NCI-H526 treated with DMSO at 0.1 percent for 48 hours (cell line): ENCODE measurements at places on chromosomes 16 and 17.

DNA sequence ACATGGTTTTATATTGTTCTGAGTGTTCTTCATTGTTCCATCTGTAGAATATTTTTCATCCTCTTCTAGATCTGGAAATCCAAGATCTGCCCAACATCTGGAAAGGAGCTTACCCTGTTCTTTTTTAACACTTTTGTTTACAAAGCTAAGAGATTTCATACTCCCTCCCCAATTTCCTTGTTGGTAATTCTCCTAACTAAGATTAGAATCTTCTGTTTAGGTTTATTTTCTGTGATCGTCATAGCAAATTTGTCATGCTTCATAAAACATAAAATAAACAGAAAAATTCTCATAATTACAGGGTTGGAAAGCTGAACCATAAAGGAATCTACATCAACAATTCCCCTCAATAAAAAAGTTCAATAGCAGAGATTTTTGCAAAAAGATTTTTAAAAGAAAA lies 580.3 kb upstream of the CA10 start:
- DNase-seq = no peak

- DNase-seq = no peak
Measured at GRCh38 chr17:77929871-77930436, 28.5 kb upstream of the TNRC6C start.

DNA sequence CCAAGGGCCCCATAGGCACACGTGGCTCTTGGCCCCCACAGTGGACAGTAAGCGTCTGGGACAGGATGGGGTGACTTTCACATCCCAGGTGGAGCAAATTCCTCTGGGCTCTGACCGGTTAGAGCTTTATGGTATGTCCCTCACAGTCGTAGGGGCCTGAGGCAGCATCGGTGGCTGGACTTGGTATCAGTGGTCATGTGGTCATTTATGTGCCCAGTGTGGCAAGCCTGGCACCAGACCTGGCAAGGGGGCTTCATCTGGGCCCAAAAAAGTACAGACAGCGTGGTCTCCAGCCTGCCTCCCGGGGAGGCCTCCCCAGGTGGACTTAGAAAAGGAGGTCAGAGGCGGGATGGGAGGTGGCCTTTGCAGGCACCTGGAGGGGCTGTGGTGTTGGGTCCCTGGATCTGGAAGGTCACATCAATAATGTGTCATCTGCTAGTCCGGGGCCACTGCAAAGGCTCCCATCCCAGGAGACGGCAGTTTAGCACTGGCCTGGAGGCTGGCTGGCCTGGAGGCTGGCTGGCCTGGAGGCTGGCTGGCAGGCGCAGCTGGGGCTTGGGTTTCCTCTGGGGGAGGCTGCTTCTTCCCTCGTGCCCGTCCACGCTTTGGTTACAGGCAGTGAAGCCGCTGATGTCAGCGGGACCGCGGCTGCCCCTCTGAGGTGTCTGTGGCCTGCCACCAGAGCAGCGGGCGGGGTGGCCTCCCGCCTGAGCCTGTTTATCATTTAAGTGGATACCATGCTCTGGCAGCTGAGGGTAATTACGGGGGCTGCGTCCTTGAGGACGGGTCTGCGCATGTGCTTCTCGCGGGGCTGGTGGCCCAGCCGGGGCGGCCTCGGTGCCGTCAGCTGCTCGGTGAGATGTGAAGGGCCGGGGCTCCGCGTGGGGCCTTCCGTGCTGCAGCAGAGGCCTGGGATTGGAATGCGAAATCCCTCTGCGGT lies 20.7 kb upstream of the CBX4 start:
- no peak for DNase-seq

- DNase-seq = no peak
Measured at GRCh38 chr16:89430436-89431157, 59.8 kb downstream of the ANKRD11 start.

DNA sequence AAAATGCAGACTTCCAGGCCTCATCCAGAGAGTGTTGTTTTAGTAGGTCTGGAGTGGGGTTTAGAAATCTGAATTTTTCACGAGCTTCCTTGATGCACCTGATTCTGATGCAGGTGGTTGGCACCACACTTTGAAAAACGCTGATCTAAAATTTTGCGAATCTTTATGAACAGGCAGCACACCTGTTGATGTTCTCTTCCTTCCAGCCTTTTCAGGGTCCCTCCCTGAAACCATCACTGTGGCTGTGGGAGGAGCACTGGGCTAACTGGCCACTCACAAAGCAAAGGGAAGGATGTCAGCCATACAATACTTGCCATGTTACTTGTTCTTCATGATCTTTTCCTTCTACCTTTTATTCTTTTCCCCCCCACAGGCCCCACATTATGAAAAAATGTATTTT lies 14.2 kb downstream of the LDAF1 start:
- no peak for DNase-seq

- no peak for DNase-seq
Measured at GRCh38 chr17:34841467-34841866, 119.8 kb downstream of the CCT6B start.

- DNase-seq = no peak
Measured at GRCh38 chr17:17726458-17727060, 45.3 kb downstream of the RAI1 start.

DNA sequence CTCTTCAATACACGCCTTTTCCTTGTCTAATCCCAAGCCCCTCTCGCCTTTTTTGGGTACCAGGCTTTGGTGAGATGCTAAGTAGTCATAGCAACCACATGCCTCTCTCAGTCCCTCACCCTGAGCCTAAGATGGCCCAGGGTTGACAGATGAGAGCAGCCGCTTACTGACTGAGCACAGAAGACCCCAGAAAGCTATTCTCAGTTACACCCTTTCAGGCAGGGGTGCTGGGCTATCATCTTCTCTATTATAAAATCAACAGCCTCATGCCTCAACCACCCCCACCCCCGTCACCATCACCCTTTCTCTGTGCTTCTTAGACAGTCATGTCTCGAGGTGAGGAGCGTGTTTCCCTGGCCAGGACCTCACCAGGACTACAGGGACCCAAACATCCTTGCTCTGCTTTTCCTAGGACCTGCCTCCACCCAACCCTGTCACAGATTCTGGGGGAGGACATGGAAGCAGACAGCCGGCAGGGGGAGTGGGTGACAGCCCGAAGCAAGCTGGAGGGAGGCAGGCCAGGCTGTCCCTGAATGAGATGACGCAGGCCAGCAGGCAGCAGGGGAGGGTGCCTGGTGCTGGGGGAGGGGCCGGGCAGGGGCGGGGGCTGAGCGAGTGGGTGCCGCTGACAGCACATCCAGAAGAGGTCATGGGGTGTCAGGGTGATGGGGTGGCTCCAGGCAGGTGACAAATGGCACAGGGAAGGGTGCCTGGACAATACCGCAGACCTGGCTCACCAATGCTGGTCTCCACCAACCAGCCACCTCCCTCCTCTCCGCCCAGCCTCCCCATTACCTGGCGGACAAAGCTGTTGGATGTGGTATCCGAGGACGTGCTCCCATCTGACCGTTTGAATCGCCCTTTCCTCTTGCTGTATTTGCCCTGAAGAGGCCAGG lies 3.1 kb downstream of the CACNB1 start:
- no peak for DNase-seq

GRCh38 chr17:49995055-49995738 lies at the start of gene DLX3:
Gene DLX3, minus strand, starts transcription at chr17:49995224. Its CDS starts 226 bp downstream, at chr17:49994998.
- peak; percentile 77 for DNase-seq

DNA sequence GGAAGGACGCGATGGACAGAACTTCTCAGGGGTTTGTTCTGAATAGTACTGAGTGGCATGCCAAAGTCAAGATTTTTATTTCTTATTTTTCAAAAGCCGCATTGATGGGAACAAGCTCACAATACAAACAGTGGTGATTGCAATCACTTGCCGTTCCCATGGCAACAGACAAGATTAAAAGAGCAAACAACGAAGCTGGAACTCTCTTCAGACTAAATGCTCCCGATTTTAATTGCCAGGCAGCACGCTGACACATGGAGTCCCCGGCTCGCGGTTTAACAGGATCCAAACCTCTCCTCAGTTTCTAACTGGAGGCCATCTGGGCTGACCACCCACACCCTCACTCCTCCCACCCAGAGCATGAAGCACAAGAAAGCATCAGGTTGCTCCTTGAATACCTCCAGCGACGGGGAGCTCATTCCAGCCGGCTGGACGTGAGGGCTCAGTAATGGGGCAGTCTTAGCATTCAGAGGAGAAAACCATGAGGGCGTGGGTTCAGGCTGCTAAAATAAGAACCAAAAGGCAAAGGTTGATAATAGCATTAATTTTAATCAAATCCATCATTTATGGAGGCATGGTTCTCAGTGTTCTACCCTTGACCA lies 41.5 kb downstream of the AIPL1 start:
- DNase-seq = no peak

DNA sequence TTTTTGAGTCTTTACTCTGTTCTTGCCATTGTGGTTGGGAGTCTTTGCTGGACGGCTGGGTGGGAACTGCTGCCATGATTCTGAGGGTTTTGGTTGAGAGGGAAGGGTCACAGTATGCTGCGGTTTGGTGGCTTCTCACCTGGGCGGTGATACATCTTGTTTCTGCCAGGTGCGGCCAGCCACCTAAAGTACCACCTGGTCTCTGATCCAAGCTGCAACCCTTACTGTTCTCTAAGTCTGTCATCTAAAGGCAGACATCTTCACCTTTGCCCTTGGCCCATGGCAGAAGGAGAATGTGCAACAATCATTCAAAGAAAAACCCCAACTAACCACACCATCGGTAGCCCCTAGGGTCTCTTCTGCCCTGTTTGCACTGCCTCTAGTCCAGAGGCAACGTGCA lies 19.6 kb upstream of the MPO start:
- no peak for DNase-seq

DNA sequence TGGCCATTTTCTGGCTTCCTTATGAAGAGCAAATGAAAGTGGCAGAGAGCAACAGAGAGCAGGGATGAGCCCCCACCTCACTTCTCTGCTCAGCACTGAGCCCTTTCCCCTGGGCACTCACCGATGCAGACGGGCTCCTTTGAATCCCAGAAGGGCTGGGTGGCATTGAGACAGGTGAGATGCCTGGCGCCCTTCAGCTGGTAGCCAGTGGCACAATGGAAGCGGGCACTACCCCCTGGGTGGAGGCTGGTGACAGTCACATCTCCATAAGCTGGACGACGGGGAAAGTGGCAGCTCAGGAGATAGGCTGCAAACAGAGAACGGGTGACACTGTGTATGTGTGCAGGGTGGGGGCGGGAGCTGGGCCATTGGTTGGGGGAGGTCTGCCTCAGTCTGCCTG lies 12.5 kb upstream of the PHF12 start:
- no peak for DNase-seq

- no peak for DNase-seq
Measured at GRCh38 chr17:36212966-36213365, 2.1 kb downstream of the CCL4L2 start.

- DNase-seq = no peak
Measured at GRCh38 chr17:19332371-19333131, 30.0 kb downstream of the B9D1 start.

- DNase-seq = peak; percentile 4
Measured at GRCh38 chr17:74274060-74274708, at the start of gene DNAI2. Gene DNAI2, plus strand, starts transcription at chr17:74274234. Its CDS starts 7,584 bp downstream, at chr17:74281818.

- DNase-seq = no peak
Measured at GRCh38 chr16:4574919-4575705, 19.0 kb downstream of the C16orf96 start.

GRCh38 chr17:78272181-78272913 lies 40.9 kb downstream of the TMEM235 start:
- peak; percentile 26 for DNase-seq

- no peak for DNase-seq
Measured at GRCh38 chr16:77409311-77409710, 25.5 kb downstream of the ADAMTS18 start.

GRCh38 chr17:15036238-15036637 lies 228.9 kb downstream of the PMP22 start:
- DNase-seq = no peak

GRCh38 chr17:75795820-75796607 lies 11.4 kb downstream of the UNK start:
- DNase-seq = no peak

GRCh38 chr17:75844530-75845057 lies 390 bp upstream of the UNC13D start:
- no peak for DNase-seq

DNA sequence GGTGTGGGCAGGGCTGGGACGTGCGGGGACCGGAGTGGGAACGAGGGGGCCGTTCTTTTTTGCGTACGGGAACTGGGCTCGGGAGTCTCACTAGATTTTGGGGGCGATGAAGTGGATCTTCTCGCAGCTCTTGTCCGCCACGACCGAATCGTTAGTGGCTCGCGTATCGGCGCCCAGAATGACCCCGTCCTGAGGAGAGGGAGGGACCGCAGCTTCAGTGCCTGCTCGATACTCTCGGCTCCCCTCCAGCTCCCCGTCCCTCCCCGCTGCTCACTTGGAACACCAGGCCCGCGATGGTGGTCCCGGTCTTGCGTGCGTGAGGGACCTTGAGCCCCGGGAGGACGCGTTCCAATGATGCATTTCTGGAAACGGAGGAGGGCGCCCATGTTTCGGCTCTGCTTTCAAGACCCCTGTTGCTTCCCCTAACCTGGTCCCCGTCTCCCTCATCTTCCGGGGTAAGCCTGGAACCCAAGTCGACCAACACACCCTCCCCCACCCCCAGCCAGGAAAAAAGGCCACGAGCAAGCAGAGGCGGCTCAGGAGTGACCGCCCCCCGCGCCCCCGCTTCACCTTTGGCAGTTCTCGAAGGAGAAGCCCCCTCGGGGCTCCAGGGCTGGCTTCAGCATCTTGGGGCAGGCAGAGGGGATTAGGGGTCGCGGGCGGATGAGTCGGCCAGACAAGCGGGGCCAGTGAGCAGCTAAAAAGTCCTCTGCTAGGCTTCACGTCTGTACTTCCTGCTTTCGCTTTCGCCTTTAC lies at the start of gene PSMB10:
PSMB10 (minus strand) TSS at position 727 of the 756 bp plus-strand sequence; CDS start at position 626, 101 bp downstream.
- DNase-seq = no peak

DNA sequence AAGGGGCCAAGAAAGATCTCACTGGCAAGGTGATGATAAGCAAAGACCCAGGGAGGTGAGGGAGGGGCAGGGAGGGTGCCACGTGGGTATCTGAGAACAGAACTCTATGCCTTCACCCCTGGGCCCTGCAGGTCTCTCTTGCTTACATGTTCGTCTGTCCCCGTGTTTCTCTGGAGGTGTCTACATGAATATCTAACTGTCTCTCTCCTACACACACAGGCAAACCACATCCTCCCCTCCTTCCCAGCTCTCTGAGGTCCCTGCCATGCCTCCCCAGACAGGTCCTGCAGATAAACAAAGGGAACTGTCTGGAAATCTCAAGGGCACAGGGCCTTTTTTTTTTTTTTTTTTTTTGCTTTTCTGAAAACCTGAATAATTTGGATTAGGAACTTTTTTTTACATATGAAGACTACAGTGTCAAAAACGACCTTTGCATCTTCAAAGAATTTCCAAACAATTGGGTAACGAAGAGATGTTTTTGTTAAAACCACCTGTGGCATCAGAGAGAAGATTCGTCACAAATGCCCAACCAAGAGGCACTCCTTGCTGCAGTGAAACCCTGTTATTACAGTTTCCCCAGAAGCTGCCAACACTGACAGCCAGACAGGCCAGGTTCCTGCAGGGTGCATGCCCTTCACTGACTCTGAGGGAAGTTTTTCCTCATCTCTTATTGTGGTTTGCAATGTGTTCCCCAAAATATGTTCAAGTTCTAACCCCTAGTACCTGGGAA lies 17.8 kb downstream of the PLLP start:
- no peak for DNase-seq

DNA sequence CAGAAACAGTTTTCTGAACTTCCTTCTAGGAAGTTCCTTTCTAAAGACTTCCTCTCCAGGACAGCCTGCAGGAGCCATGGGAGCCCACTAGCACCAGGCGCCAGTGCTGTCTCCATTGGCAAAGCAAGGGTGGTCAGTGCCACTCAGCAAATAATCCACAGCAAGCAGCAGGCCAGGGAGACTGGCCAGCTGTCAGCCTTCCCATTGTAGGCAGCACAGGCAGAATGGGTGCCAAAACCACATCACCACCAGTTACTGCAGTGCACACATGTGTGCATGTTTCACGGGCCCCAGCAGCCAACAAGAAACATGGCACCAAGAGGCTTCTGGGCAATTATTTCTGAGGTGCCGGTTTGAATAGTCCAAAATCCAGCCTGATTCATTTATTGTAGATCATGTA lies 26.7 kb downstream of the DNASE1 start:
- DNase-seq = no peak
